ENCODE measurements at places on chromosomes 6 and 20.

- DNase-seq = no peak
Observed at GRCh38 chr6:39350723-39351505, 28.4 kb upstream of the KCNK16 start.

DNA sequence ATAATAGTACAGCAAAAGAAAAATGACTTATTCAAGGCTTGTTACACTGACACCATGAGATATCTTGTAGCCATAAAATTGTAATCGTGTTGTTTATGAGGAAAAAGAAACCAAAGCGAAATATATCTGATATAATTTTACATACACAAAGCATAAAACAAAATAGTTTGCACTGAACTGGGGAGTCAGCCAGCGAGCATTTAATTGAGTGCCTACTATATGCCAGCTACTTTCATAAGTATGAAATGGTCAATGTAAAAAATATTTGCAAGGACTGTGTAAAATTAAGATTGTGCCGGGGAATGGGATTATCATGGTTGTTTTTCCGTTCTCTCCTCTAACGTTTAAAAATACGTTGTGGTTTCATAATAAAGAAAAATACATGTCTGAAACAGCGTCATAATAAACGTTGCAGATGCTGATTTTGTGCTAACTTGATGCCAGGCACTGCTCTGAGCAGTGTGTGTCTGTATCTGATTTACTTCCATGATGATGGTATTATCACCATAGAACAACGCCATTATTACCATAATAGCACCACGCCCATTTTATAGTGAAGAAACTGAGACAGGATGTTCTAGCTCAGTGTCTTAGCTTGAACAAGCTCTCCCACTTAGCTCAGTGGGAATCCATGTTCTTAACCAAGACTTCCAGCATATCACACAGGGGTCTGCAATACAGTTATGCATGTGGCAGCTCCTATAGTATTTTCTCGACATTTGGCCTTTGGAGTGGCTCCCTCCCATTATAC, 144.6 kb downstream of the BCAS1 start:
- no peak for DNase-seq

DNA sequence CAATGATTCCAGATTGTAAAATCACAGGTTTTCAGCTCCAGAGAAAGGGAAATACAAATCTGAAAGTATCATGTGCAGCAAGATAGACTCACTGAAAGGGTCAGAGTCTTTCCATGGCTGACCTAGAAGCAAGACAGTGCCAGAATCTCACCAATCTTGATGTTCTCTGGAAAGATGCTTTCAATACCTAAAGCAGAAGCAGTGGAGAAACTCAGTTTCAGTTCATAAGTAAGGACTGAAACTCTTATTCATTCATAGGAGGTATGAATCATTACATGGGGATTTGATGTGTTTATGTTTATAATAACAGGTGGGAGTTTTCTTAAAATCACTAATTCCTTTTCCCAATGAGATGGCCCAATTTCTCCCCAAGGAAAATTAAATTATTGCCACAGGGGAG, 42.5 kb downstream of the SLC2A12 start:
- DNase-seq = no peak

DNA sequence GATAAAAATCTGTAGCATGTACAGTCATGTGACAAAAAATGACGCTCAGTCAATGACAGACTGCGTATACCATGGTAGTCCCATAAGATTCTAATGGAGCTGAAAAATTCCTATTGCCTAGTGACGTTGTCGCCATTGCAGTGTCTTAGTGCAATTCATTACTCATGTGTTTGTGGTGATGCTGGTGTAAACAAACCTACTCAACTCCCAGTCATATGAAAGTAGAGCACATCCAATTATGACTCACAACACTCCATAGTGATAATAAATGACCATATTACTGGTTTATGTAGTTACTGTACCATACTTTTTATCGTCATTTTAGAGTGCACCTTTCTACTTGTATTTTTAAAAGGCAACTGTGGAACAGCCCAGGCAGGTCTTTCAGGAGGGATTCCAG, 45.0 kb downstream of the TFAP2A start:
- DNase-seq = no peak

DNA sequence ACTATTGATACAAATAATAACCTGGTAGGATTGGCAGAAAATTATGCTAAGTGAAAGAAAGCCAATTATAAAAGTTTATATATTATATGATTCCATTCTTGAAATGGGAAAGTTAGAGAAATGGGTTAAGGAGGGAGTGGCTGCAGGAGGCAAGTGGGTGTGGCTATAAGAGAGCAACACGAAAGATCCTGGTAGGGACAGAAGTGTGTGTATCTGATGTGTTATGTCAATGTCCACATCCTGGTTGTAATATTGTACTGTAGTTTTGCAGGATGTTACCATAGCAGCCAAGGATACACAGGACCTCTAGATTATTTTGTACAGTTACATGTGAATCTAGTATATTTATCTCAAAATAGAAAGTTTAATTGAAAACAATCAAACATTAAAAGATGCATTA, 46.8 kb downstream of the SNX5 start:
- DNase-seq = no peak

GRCh38 chr6:100161782-100162365, 167.9 kb upstream of the MCHR2 start:
- no peak for DNase-seq

GRCh38 chr20:41057999-41058673, 29.5 kb downstream of the TOP1 start:
- DNase-seq = peak; percentile 23

DNA sequence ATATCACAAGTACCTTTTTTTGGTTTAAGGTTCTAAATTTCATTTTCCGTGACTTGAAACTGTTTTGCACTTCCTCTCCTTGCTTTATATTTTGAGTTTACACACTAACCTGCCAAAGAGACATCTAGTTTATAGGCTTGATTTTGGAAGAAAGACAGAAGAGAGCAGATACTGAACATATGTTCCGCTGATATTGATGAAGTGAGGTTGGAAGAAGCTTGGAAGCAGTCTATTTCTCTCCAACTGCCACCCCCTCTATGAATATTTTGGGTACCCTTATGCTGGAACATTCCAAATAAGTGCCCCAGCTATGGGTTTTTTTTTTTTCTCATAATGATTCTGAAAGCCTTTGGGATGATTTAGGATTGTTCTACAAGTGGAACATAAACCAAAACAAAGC, 150.6 kb downstream of the LAMA2 start:
- DNase-seq = no peak

DNA sequence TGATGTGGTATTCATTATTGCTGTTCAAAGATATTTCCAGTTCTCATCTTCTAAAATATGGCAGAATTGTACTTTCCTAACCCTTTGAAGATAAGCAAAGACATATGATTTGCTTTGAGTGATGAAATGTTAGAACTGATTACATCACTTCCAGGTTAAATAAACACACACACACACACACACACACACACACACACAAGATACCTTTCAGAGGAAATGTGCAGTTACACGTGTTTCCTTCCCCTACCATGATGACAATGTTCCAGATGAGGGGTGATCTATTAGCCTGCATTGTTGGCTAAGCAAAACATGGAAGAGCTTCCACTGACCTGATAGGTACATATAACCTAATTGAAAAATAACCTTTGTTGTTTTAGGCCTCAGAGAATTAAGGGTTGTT, 11.7 kb upstream of the FRK start:
- DNase-seq = no peak

DNA sequence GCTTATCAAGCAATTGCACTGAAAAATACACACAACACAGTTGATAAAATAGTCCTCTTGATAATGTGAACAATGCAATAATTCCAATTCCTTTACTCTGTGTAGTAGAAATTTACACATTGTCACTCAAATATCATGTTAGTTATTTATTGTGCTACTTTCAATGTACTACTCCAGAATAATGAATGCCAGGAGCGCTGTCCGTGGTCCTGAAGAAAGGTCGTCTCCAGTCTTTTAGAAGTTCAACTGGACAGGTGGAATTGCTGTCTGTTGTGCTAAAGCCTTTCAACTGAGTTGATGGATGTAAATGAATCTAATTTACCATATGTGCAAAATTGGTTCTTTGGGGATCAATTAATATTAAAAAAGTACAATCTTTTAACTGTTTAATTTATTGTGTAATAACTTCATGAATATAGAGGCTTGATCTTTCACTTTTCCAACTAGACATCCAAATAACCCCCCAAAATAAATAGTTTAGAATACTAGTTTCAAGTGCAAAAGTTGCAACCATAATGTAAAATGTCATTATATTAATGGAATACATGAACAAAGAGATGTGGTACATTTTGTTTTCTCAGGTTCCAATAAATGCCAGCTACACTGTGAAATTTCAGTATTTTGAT, 3.2 kb downstream of the GRIK2 start:
- peak; percentile 4 for DNase-seq

DNA sequence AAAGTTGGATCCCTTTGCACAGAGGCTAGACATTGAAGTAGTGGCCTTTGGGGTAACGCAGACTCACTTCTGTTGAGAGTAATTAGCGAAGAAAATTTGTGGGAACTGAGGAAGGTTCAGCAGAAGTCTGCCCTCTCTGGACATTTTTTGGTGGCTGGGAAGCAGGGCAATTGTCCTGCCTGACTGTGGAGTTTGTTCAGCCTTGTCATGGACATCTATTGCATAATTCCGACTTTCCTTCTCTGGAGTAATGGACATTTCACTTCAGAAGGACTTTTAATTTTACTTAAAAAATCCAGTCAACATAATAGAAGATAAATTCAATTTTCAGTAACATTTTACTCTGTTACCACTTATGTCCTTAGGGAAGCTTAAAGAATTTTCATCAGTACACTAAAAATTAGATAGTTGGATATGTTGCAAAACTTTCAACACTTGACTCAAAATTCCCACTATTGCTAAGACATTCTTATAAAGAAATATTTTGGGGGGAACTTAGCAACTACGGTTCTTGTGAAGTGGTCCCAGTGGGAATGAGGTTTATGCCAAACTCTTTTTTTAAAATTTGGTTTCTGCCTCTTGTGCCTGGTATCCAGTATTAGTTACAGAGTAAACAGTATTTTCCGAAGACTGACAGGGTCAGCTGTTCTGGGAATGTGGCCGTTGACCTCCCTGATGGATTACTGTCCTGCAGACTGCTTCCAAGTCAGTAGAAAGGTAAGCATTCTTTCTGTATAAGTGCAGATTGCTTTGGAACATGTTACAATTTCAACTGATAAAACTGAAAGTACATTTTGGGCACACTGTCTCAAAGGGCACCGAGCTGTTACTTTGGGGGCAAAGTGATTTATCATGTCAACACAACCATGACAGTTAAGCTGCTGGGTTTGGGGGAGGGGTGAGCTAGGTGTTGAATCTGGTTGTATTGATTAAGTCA, 100.6 kb upstream of the MLIP start:
- no peak for DNase-seq

DNA sequence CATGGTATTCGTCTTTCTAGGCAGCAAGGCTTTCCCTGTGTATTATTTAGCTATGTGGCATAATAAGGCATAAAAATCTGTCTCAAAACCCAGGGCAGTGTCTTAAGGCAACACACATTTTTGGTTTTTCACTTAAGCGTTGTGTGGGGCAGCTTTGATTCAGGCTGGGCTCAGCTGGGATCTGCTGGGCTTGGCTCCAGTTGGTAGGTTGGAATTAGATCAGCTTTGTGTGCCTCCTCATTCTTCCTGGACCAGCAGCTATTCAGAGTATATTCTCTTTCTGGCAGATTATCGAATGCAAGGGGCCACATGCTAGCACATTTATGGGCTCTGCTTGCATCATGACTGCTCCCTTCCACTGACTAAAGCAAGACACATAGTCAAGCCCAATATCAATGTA, 487.9 kb downstream of the RFPL4B start:
- no peak for DNase-seq

GRCh38 chr6:42877695-42878094, 1.7 kb upstream of the RPL7L1 start:
- DNase-seq = no peak

DNA sequence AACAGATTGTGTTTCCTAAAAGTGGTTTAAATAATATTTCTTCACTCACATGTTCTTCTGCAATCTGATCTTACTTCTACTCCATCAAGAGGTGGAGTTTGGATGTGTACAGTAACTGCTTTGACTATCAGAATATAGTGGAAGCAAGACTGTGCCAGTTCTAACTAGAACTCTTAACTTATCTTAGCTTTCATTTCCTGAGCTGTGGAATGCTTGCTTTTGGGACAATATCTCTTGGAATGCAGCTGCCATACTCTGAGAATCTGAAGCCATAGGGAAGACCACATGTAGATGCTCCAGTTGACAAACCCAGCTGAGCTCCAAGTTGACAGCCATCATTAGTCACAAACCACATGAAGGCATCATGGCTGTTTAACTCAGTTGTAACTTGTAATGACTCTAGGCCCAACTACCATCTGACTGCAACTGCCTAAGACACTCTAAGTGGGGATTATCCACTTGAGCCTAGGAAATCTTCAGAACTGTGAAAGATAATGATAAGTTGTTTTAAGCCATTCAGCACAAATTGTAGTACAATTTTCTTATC, 40.8 kb upstream of the MAN1A1 start:
- no peak for DNase-seq

GRCh38 chr6:116933485-116933884, 56.4 kb downstream of the RFX6 start:
- no peak for DNase-seq

DNA sequence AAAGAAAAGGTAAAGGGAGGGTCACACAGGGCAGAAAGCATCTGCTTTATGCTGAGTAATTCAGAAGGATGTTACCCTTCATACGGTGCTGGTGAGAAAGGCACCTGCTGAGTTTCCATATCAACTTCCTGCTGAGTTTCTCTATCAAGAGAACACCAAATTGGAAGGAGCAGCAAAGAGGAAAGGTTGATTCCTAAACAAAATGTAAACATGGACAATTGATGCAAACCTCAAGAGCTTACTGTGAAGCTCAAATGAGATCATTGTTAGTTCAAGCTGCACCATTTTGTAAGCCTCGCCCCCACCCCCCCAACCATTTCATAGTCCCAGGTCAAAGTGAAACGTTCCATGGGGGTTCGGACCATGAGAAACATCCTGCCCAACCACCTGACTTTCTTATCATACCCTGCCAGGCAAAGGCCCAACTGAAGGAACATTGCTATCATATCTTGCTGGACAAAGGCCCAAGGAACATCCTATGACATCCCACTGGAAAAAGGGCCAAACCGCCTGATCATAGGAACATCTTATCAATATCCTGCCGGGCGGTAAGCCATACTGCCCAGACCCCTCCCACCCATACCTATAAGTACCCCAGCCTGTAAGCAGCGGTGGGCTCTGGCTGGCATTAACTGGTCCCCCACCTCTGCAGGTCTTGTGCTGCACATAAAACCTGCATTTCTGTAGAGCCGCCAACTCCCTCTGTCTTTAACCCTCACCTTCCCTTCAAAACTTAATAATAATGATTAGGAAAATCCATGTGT, 171.6 kb downstream of the UBE3D start:
- DNase-seq = no peak

- peak; percentile 35 for DNase-seq
Observed at GRCh38 chr6:16698997-16699868, 62.0 kb downstream of the ATXN1 start.

- no peak for DNase-seq
Observed at GRCh38 chr20:20566516-20566915, 145.9 kb downstream of the RALGAPA2 start.

GRCh38 chr6:16055852-16056251, 73.0 kb upstream of the MYLIP start:
- DNase-seq = no peak
